ENCODE measurements at places on chromosomes 1 and 21. TPM values are rescaled to one million over a fixed set of nuclear protein-coding genes. Genes with fewer than 3 reads are reported as not detected.

Gene CELF3
- total RNA-seq = not detected

Gene SMCP
- not detected for total RNA-seq

Gene FAM72C
- total RNA-seq = 0.28 TPM

Gene CFAP141
- not detected for total RNA-seq

Gene SEMA6C
- total RNA-seq = 0.43 TPM
